ENCODE measurements at places on chromosomes 5 and 9.

DNA sequence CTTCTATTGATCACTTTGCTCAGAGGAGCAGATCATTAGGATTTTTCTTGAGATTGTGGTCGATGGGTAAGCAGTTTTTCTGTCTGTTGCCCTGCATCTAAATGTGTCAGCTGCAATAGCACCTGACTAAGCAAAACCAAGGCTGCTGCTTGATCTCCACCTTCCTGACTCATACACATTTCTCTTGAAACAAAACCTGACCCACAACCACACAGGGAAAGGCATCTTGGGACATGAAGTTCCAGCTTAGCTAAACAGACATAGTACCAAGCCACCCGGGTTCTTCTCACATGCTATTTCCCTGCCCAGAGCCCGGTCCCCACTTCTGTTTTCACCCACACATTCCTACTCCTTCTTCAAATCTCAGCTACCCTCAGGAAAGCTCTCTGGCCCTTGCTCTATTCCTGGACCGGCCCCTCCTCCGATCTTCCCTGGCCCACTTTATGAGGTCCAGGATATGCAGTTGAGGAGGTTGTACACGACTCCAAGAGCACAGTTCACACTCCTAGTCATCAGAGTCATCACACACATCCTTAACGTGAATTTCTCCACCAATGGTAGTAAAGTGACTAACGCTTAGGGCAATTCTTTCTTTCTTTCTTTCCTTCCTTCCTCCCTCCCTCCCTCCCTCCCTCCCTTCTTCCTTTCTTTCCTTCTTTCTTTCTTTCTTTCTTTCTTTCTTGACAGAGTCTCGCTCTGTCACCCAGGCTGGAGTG is 16.0 kb upstream of the ZBTB43 start:
- no peak for DNase-seq

GRCh38 chr5:180304016-180304292 is 12.1 kb upstream of the MAPK9 start:
- no peak for DNase-seq

DNA sequence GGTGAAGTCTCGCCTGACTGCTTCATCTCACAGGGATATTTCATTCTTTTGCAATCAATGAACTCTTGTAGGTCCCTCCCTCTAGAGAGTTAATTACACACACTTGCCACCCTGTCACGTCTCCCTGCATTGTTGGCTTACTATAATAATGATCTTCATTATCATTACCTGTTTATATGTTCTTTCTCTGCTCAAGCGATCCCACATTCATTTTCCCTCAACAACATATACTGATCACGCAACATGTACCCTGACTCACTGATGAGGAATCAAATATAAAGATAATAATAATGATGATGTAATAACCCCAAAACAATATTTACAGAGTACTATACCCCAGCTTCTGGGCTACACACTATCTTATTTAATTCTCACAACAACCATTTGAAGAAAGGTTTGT is 88.5 kb downstream of the FEM1C start:
- no peak for DNase-seq

GRCh38 chr9:105414947-105415661 is 32.7 kb upstream of the FSD1L start:
- DNase-seq, result peak; percentile 60

GRCh38 chr9:16516891-16517290 is 353.6 kb downstream of the BNC2 start:
- no peak for DNase-seq

DNA sequence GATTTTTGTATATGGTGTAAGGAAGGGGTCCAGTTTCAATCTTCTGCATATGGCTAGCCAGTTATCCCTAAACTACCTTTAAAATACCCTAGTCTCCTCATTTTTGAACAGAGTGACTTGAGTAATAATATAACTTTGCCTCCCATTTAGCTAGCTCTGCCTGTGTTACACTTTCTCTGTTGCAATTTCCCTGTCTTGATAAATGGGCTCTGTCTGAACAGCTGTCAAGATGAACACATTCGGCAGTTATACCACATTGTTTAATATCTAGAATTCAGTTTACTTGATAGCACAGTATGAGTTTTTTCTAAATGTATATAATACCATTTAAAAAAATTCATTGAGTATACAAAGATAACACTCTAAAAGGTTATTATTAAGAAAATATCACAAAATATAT is 562.9 kb upstream of the FTMT start:
- DNase-seq, result no peak

GRCh38 chr9:34957492-34958410 is at the start of gene PHF24:
Gene PHF24 (plus strand): TSS chr9:34958285. CDS start chr9:34971299, 13,014 bp downstream.
- DNase-seq, result no peak

DNA sequence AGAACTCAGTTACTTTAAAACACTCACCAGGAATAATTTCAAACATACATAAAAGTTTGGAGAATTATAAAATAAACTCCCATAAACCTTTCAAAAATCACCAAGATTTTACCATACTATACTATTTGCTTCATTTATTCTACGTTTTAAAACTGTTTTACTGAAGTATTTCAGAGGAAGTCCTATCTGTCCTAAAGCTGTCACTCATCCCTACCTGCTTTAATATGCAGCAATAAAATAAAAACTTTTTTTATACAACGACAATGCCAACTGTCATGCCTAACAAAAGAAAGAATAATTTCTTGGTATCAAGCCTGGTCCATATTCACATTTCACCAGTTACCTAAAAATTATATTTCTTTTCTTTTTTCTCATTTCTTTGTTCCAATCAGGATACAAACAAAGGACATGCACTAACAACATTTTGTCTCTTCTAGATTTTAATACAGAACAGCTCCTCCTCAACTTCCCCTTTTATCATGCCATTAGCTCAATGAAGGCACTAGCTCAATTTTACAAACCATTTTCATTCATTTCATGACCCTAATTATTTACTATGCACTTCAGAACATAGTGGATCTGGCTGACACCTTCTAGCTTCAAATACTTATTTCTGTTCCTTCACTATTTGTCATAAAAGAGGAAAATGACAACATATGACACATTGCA is 135.2 kb downstream of the GNAQ start:
- no peak for DNase-seq

DNA sequence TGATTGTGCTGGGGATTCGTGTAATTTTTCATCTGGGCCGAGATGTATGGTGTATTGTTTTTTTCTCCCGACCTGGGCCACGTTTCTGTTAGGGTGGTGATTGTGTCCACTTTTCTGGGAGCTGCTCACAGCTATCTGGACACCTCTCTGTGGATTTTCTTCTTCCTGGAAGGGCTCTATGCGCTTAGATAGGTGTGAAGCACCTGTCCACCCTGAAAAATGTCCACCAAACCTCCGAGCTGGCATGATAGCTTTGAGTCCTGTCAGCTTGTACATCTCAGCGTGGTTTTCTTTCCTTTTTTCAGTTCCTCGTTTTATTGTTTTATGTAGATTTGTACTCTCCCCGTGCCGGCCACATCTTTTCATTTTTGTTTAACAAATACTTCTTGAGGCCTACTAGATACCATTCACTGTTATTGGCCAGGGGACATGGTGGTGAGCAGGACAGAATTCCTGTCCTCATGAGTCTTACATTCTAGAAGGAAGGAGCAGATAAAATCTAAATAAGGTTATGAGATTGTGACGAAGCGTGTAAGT is 1.1 kb downstream of the UGCG start:
- DNase-seq, result peak; percentile 6

DNA sequence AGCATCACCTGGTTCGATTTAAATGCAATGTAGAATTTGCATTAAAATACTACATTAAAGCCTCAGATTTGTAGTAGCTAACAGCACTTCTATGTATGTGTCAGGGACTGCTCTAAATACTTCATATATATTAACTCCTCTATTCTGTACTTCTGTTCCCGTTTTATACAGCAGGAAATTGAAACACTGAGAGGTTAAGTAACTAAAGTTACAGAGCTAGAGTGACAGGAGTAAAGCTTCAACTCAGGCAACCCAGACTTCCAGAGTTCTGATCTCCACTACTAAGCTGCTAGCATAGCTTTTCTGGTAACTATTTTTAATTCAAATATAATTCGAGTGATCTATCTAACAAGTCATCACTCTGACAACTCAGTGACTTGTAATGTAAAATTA is 619 bp upstream of the APC start:
- no peak for DNase-seq

- DNase-seq, result no peak
These were observed 57.6 kb downstream of the DENND4C start for GRCh38 chr9:19288081-19288480.

GRCh38 chr5:126544087-126544740 is 50.8 kb downstream of the ALDH7A1 start:
- DNase-seq, result no peak

Data from CD4-positive, alpha-beta T cell treated with Interleukin-6 at 100 ng/mL for 8 hours (primary cell).